ENCODE measurements at places on chromosomes 6 and 20. TPM values are rescaled to one million over a fixed set of nuclear protein-coding genes. Genes with fewer than 3 reads are reported as not detected.

- DNase-seq: no peak
- no peak overlapping the region for H3K27ac ChIP-seq
- no peaks in the 10 kb centered on the region for H3K27me3 ChIP-seq
- H3K4me3 ChIP-seq: no peak overlapping the region
- H3K4me1 ChIP-seq: no peaks in the 10 kb centered on the region
Observed at GRCh38 chr20:38842558-38842981, 37.1 kb downstream of the PPP1R16B start.

- H3K27ac ChIP-seq: no peak overlapping the region
- no peak for DNase-seq
- H3K27me3 ChIP-seq: peaks cover 39% of the 10 kb centered on the region
- H3K36me3 ChIP-seq: no peaks in the 10 kb centered on the region
- H3K4me3 ChIP-seq: no peak overlapping the region
Observed at GRCh38 chr6:127533011-127533410, 13.9 kb upstream of the MTCL3 start.

DNA sequence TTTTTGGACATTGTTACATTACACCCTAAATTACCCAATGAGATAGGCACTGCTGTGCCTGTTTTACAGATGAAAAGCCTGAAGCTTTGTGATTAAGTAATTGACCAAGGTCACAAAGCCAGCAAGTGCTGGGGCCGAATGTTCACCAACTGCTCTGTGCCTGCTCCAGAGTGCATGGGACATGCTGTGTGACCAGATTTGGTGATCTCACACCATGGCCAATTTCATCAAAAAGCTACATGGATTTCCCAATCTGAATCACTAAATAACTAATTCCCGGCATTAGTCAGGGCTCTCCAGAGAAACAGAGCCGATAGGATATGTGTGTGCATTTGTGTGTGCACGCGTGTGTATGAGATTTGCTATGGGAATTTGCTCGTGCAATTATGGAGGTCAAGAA lies 228.3 kb upstream of the ECI2 start:
- no peak for DNase-seq
- H3K4me1 ChIP-seq: no peaks in the 10 kb centered on the region
- H3K27me3 ChIP-seq: no peaks in the 10 kb centered on the region
- no peaks in the 10 kb centered on the region for H3K36me3 ChIP-seq
- H3K27ac ChIP-seq: no peak overlapping the region

GRCh38 chr6:149054559-149055194 lies 262.8 kb upstream of the TAB2 start:
- peaks cover 8% of the 10 kb centered on the region for H3K4me1 ChIP-seq
- H3K4me3 ChIP-seq: no peak overlapping the region
- H3K27me3 ChIP-seq: no peaks in the 10 kb centered on the region
- DNase-seq: no peak

DNA sequence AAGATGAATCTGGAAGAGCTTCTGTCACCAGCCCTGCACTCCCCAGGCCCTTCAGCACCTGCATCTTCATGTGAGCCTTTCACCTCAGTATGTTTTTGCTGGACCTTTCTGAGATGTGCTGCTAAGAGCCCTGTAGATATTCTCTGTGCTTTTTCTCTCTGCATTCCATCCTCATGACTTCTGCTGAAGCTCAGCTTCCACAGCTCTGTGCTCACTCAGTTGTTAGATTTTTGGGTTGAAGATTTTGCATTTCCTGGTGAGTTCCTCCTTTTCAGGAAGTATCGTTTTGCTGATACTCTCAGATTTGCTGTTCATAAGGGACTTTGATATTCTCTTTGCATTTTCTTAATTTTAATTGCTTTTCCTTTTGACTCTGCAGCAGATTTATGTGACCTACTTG lies 18.3 kb downstream of the KIAA1586 start:
- H3K36me3 ChIP-seq: no peaks in the 10 kb centered on the region
- DNase-seq: no peak
- H3K27me3 ChIP-seq: no peaks in the 10 kb centered on the region
- H3K4me3 ChIP-seq: no peak overlapping the region
- no peaks in the 10 kb centered on the region for H3K4me1 ChIP-seq
- no peak overlapping the region for H3K27ac ChIP-seq

DNA sequence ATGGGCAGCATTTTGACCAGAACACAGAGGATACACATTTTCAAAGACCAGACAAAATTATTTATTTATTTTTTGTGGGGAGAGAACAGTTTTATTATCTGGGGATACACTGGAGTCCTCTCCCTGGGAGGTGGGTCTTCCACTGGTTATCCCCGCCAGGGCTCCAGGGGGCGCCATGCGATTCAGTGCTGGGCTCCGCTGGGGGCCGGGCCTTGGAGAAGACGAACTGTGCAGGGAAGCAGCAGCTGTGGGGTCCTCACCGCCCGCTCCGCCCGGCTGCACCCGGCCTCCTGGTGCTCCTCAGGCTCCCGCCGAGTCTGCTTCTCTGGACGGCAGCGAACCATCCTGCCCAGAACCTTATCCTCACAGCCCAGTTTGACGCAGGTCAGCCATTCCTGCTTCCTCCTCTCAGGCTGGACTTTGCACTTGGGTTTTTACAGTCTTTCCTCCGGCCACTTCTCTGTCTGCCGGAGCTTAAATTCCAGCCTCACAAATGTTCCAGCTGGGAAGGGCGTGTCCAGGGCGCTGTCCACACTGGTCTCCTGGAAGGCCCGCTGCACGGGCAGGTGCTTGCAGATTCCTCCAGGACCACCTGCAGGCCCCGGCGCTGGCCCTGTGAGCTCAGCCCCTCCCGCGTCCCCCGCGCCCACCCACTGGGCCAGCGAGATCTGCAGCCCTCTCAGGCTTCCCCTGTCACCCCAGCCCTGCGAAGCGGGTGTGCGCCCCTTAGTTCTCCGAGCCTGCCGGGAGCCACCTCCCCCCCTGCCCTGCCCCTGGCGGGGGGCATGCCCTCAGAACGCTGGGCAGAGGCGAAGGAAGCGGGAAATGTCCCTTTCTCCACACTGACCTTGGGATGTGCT lies 1830.0 kb upstream of the DEFB115 start:
- peaks cover 13% of the 10 kb centered on the region for H3K27me3 ChIP-seq
- DNase-seq: no peak
- H3K36me3 ChIP-seq: no peaks in the 10 kb centered on the region

GRCh38 chr6:163646133-163646532 lies 231.6 kb downstream of the QKI start:
- no peak overlapping the region for H3K27ac ChIP-seq
- H3K36me3 ChIP-seq: no peaks in the 10 kb centered on the region
- DNase-seq: no peak
- H3K27me3 ChIP-seq: no peaks in the 10 kb centered on the region
- no peaks in the 10 kb centered on the region for H3K4me1 ChIP-seq

- H3K4me3 ChIP-seq: no peak overlapping the region
- H3K27ac ChIP-seq: no peak overlapping the region
- H3K36me3 ChIP-seq: peaks cover 65% of the 10 kb centered on the region
- H3K27me3 ChIP-seq: no peaks in the 10 kb centered on the region
Observed at GRCh38 chr20:32368925-32369324, 10.8 kb downstream of the ASXL1 start.

DNA sequence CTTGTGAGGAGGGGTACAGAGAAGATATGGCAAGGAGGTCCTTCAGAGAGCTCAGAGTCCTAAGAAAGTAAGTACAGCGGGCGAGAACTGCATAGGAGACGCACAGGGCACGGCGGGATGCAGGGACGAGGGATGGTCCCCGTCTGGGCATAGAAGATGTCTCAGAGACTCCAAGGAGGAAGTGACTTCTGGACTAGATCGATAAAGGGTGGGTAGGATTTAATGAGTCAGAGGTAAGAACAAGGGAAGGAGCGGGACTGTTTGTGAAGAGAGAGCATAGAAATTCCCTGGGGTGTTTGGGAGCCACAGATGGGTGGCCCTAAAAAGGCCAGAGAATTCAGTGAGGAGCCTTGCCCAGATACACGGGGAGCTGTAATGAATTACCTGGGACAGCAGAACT lies 69.1 kb downstream of the FAM120B start:
- peaks cover 9% of the 10 kb centered on the region for H3K36me3 ChIP-seq
- H3K4me3 ChIP-seq: no peak overlapping the region
- peaks cover 6% of the 10 kb centered on the region for H3K4me1 ChIP-seq
- H3K27ac ChIP-seq: no peak overlapping the region
- DNase-seq: no peak

Gene SSR1
- total RNA-seq: 33.8 TPM

Gene TREM1
- total RNA-seq: 1.0 TPM

Gene ANGPT4
- 0.19 TPM for total RNA-seq

Gene PAX1
- total RNA-seq: not detected

Gene HLA-DQB1
- total RNA-seq: 14.9 TPM

Gene TFAP2C
- total RNA-seq: 0.10 TPM

Data from heart left ventricle (tissue), 16 donors.